Neural crest cell (in vitro differentiated cells): ENCODE measurements at places on chromosomes 1 and 21.

DNA sequence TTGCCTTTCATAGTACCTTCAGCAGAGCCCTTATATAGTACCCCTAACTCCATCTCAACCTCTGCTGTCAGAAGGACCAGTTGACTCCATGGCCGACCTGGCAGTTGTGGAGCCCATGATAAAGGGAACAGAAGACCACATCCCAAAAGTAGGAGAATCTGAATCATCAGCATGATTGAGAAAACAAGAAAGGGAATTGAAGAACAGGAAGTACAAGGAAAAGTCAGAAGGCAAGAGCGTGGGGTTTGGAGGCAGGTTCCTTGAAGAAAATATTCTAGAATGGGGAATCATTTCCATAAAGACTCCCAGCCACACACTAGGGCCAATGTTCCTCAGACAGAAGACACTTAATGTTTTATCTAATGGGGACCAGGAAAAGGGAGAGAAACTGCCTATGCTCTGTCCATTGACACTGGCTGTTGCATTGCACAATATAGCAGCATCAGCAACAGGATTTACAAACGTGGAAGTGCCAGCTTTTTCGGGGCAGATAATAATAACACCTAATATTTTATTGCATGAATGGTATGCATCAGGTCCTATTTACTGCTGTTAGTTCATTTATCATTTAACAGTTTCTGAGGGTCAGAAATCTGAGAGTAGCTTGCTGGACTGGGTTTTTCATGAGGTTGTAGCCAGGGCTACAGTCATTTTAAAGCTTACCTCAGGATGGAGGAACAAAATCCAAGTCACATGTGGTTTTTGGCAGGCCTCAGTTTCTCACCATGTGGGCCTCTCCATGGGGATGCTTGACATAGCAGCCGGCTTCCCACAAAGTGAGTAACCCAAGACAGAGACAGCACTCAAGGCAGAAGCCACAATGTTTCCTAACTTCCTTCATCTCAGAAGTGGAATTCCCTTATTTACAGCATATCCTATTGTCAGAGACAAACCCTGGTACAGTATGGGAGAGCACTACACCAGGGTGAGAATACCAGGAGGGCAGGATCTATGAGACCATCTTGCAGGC, 483.4 kb downstream of the PLPP3 start:
- no peak for DNase-seq

DNA sequence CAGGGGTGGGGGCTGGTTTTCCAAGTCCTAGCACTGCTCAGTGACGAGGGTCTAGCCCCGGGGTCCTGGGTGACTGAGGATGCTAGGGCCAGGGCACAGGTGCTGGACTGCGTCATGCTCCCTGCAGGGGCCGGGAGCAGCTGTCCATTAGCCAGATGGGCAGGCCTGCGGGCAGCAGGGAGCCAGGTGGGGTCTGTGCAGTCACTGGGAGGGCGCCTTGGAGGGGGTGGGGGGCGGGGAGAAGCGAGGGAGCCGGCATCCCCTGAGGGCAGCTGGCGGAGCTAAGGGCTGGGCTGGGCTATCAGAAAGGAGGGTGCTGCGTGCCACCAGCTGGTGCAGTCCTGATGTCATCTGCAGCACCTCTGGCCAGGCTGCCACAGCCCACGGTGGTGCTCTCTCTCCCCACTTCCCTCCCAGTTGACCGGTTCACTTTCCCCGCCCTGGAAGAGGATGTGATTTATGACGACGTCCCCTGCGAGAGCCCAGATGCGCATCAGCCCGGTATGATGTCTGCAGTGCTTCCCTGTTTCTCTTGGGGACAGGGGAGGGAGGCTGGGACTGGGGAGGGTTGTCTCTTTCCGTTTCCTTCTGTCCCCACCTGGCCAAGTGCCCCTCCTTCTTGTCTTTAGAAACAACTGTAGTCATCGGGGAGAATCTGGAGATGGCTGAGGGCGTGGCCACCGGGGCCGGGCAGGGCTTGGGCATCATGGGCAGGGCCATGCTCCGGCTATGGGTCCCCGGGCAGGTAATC, 63.8 kb downstream of the ARHGEF10L start:
- no peak for DNase-seq

DNA sequence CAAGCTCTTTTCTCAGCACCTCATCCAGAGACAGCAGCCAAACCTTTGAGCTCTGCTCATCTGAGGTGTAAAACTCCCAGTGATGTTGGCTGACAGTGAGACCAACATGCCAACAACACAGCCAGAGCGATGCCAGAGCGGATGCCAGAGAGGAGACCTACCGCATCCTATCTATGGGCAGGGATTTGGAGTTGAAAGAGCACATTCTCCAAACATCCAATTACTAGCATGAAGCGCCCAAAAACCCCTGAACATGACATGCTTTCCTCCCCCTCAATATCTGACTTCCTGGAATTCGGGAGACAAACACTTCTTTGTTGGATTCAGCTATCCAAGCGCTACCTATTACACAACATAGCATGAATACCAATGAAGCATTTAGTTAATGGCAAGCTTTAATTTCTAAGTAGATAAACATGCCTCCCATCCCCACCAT, 23.1 kb upstream of the PAXBP1 start:
- DNase-seq: no peak

GRCh38 chr1:17210176-17210575, 5.2 kb downstream of the PADI1 start:
- DNase-seq: no peak

- no peak for DNase-seq
Measured at GRCh38 chr1:107246775-107247345, 106.0 kb downstream of the NTNG1 start.

- DNase-seq: peak; percentile 45
Measured at GRCh38 chr1:227895828-227896685, 51.7 kb downstream of the WNT9A start.

DNA sequence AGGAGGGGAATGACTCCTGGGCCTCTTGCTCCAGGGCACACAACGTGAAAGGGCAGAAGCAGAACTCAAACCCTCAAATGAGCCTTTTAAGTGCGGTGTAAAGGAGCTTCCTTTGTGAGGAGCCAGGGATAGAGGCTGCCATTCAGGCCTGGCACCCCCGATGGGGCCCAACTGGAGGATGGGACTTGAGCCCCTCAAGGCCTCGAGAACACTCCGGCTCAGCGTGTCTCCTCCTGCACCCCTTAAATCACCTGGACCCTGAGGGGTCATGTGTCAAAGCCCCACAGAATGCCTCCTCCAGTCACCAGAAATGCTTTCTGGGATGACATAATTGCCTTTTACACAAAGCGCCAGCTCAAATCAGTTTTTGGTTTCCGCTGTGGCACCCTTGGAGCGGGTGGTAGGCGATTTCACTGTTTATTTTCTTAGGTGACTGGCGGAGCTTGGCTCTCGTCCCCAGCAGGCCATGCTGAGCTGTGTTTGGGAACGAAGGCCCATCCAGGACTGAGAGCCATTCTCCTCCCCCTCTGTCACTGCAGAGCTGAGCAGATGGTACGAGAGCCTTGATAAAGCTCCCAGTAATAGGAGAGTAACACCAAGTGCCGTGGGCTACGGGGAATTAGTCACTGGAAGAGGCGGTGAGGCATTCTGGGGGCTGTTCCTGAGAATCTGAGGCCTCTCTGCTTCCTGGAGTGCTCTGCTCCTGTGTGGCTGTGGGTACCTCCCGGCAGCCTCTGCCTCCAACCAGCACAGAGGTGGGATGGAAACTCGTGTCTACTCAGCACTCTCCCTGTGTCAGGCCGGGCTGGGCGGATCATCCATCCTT, 163.0 kb downstream of the GRIK3 start:
- DNase-seq: no peak

GRCh38 chr1:224739997-224740684, 124.0 kb downstream of the CNIH3 start:
- DNase-seq: no peak

- no peak for DNase-seq
Measured at GRCh38 chr1:203555076-203555475, 61.1 kb downstream of the OPTC start.

- no peak for DNase-seq
Measured at GRCh38 chr1:171984850-171985485, 143.7 kb downstream of the DNM3 start.

DNA sequence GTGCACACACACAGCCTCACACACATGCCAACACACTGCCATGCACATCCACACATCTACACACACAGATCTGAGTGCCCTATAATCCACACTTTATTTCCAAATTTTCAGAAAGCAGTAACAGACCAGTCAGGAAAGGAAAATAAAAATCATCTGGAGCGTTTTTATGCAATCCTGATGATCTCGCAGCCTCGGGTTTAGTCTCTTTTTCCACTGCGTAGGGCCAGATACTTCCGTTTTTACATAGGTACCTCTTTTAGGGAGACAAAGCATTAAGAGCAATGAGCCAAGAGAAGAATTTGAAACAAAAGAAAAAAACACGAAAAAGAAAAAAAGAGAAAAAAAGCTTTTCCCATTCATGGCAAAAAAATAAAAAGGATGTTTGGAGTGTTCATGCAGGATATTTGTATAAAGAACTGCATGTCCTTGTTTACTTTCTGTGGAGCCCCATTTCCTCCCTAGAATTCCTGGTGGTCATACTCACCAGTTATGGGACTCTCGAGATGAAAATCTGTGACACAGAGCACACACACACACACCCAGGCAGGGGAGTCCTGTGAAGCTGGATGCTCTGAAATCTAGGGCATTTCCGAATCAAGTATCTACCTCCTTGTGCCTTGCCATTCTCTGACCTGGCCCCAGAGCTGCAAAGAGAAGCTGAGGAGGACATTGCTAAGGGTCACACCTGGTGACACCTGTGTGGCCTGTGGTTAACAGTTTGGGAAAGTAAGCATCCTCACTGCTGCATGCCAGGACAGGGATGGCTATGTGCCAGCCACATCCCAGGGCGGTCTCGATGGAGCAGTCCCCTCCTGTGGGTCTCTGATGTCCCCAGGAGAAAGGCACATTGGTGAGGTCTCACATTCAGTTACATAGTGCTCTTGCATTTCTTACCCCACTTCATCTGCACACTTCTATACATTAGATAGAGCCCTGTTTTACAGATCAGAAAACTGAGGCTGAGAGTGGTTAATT, 83.6 kb downstream of the RUNX1 start:
- no peak for DNase-seq

DNA sequence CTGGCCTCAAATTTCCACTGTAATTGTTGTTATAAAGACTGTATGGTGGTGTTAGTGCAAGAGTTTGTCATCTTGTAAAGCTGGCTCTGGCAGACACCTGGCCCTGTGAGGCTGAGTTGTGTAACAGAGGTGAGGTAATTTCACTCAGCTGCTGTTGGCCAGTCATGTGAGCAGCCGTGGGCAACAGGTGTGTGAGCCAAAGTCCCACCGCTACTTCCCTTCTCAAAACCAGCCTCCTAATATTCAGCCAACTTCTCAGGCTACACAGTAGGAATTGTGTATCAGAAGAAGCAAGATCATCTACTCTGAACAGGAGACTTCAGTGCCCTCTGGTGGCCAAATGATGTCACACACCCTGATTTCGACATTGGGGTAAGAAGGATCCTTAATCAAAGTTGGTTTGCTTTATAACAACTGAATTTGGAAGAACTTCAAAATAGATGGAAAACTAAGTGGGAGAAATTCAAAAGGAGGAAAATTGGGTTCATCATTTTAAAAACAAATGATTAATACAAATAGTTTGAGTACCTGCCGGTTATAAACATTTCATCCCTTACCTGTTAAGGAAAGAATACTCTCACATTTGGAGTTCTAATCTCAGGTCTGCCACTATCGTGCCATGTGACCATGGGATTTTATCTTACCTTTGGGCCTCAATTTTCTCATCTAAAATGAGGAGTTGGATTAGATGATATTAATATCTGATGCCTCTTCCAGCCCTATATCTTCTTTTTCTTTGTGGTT, 2.6 kb upstream of the CREG1 start:
- peak; percentile 74 for DNase-seq

GRCh38 chr1:173560285-173560880, 42.5 kb downstream of the SLC9C2 start:
- no peak for DNase-seq

DNA sequence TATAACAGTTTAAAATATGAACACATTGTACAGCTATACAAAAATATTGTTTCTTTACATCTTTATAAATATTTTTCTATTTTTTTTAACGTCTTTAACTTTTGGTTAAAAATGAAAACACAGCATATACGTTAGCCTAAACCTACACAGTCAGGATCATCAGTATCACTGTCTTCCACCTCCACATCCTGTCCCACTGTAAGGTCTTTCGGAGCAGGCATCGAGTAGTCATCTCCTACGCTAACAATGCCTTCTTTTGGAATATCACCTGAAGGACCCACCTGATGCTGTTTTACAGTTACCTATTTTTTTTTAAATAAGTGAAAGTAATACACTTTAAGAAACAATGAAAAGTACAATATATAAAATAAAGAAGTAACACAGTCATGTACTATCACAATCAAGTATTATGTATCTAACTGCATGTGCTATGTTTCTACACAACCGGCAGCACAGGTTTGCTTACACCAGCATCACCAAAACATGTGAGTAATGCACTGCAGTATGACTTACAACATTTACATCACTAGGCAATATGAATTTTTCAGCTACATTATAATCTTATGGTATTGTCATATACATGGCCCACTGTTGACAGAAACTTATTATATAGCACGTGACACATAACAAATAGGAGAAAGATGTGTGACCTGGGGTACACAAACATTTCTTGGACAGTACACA, 254.4 kb downstream of the AKT3 start:
- no peak for DNase-seq

DNA sequence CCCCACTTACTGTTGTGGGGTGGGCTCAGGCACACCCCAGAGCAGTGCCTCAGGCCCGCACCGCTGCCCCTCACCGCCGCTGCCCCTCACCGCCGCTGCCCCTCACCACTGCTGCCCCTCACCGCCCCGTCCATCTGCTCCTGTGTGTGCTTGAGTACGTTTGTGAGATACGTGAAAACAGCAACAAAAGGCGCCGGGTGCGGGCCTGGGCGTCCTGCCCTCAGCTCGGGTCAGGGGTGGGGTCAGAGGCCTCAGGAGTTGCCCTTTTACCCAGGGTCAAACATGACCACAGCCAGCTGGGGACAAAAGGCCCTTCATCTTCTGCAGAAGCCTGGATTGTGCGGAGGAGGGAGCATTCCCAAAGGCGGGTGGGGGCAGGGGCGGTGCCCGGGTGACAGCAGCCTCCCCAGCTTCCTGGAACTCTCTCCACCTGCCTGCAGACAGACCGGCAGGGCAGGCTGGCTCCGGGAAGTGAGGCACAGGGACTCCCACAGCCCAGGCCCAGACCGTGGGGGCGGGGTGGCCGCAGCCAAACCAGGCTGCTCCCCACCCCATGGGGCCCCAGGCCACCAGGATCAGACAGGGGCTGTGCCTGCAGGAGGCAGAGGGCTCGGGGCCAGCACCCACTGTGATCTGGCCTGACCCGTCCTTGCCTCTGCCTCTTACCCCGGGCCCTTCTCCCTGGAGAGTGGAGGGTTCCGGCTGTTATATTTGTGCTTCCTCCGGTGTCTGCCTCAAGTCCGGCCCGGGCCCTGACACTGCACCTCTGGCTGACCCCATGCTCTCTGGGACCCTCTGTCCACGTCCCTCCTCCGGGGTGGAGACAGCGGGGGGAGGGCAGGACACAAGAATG, 2.3 kb upstream of the VWA1 start:
- peak; percentile 78 for DNase-seq

DNA sequence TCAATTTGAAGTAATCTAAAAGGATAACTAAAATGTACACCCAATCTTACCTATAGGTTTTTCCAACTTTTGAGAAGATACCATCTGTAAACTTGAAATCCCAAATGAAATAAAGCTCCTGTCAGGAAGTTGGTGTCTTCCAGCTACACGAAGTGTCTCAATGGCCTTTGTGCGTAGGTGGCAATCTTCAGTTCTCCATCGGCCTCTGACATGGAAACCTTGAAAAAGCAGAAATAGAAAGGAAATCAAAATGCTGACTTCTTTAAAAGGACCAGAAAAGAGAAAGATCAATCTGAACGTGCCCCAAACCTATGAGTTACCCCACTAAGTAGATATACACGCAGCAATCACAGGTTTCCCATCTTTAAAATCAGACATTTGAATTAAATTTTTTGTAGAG, 10.0 kb downstream of the MKNK1 start:
- DNase-seq: no peak
